Left renal pelvis (tissue), 4 donors: ENCODE measurements at places on chromosomes 1 and 21. TPM values are rescaled to one million over a fixed set of nuclear protein-coding genes. Genes with fewer than 3 reads are reported as not detected.

Gene FNBP1L
- polyA plus RNA-seq = 115 TPM

Gene SLAMF6
- 0.37 TPM for polyA plus RNA-seq

Gene NTNG1
- 33.6 TPM for polyA plus RNA-seq

Gene REG4
- polyA plus RNA-seq = 1.6 TPM

Gene CLCA4
- not detected for polyA plus RNA-seq

Gene LCE2A
- not detected for polyA plus RNA-seq

Gene S100A16
- 101 TPM for polyA plus RNA-seq

Gene PPM1J
- 1.9 TPM for polyA plus RNA-seq

Gene AVPR1B
- polyA plus RNA-seq = 0.57 TPM

Gene YTHDF2
- polyA plus RNA-seq = 85.8 TPM

Gene ESPN
- polyA plus RNA-seq = 7.6 TPM

Gene OR2L13
- polyA plus RNA-seq = 0.11 TPM

Gene PTPN22
- 0.75 TPM for polyA plus RNA-seq

Gene ZFP69B
- 5.9 TPM for polyA plus RNA-seq

Gene CTSS
- 17.7 TPM for polyA plus RNA-seq

Gene FLAD1
- polyA plus RNA-seq = 39.1 TPM

Gene RNASEL
- 11.8 TPM for polyA plus RNA-seq

Gene AKR7A2
- 96.9 TPM for polyA plus RNA-seq

Gene DPT
- polyA plus RNA-seq = 0.46 TPM

Gene LYST
- 11.1 TPM for polyA plus RNA-seq

Gene SOD1
- polyA plus RNA-seq = 254 TPM

Gene LRRIQ3
- polyA plus RNA-seq = 4.0 TPM

Gene TCHHL1
- not detected for polyA plus RNA-seq

Gene PHLDA3
- 16.8 TPM for polyA plus RNA-seq

Gene ARHGEF16
- 17.6 TPM for polyA plus RNA-seq

Gene CHRNB2
- 0.36 TPM for polyA plus RNA-seq

Gene NCF2
- polyA plus RNA-seq = 3.8 TPM
